Activated CD4-positive, CD25-positive, alpha-beta regulatory T cell treated with anti-CD3 and anti-CD28 coated beads, Interleukin-2, amount 50 U/mL, for 24 hours (primary cell): ENCODE measurements at places on chromosomes 1 and 21.
A peak's percentile ranks its signal among the peaks of the same experiment; 100 is the strongest.

DNA sequence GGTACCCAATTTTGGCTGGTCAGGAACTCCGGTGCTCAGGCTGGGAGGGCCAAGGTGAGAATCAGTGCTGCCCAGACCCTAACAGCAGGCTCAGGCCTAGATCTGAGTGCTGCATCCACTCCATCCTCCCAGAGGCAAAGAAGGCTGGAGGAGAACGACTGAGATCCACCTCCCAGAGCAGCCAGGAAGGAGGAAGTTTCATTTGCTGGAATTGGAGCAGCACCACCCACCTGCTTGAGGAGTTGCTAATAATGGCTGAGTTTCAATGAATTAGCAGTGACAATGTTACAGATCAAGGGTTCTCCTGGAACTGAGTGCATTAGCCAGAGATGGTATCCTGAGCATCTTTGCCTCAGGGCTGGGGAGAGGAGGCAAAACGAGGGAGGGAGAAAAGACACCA, 46.7 kb upstream of the KLHDC7A start:
- ATAC-seq: no peak

DNA sequence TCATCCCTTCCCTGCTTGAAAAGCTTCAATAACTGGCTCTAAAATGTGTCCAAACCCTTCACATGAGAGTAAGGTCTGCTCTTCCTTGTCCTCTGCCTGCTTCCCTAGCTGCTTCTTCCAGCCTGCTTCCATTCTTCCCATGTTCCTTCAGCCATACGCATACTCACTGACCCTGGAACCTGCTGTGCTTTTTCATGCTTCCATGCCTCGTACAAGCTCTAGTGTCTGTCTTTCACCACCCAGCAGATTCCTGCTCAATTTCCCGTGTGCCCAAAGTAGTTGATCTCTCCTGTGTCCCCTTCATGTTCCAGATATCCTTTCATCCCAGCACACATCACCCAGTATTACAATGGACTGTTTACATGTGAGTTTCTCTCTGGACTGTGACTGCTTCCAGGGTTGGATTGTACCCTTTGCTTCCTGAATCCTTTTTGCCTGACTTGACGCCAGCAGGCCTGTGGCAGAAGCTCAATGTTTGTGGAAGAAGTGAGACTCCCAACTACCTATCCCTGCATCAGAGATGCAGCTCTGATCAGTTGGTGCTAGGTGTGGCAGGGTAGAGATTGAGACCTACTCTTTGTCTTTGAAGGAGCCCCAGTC, 35.9 kb upstream of the RNF19B start:
- ATAC-seq: no peak

DNA sequence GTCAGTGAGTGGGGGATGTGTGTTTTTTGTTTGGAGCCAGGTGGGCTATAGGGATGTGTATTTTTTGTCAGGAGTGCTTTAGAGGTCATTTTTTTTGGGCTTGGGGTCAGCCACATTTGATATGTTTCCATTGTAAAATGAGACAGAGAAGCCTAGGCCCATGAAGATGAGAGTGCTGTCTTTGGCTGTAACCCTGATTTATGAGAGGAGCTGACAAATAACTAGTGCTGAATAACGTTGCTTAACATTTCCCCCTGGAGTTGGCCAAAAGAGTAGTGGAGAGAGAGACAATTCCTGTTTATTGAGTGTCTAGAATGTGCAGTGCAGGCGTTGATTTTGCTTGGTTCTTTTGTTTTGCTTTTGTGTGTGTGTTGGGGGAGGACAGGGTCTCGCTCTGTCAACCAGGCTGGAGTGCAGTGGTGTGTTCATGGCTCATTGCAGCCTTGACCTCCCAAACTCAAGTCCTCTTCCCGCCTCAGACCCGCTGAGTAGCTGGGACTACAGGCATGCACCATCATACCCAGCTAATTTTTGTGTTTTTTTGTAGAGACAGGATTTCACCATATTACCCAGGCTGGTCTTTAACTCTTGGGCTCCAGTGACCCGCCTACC, 64.7 kb downstream of the S1PR1 start:
- no peak for ATAC-seq

GRCh38 chr1:72946903-72947499, 664.7 kb upstream of the NEGR1 start:
- ATAC-seq: no peak

DNA sequence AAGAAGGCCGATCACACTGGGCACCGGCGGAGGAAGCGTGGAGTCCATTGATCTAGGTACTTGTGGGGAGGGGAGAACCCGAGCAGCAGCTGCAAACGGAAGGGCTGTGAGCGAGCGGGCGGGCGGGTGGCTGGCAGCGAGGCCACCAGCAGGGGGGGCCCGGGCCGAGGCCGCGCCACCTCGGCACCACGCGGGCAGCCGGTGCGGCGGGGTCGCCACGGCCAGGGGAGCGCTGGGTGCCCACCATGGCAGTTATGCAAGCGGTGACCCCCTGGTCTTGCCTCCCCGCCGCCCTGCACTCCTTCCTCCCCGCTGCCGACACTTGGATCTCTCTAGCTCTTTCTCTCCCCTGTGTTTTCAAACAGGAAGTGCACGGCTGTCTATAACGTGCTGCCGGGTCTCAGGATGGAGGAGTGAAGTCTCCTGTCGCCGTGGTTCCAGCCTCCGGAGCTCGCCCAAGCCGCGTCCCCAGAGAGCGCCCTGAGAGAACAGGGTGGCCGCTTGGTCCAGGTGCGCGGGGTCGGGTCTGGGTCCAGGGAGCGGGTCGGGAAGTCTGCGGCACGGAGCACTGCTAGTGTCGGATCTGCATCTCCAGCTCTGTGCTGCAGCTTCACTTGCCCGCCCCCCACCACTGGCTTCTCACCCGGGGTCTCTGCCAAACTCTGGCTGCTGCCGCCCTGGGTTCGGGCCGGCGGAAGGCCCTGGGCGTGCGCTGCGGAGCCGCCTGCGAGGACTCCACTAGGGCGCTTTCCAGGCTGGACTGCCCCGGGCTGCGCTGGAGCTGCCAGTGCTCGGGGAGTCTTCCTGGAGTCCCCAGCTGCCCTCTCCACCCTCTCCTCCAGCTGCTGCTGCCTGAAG, 22.7 kb downstream of the LRRC8D start:
- peak; percentile 86 for ATAC-seq

DNA sequence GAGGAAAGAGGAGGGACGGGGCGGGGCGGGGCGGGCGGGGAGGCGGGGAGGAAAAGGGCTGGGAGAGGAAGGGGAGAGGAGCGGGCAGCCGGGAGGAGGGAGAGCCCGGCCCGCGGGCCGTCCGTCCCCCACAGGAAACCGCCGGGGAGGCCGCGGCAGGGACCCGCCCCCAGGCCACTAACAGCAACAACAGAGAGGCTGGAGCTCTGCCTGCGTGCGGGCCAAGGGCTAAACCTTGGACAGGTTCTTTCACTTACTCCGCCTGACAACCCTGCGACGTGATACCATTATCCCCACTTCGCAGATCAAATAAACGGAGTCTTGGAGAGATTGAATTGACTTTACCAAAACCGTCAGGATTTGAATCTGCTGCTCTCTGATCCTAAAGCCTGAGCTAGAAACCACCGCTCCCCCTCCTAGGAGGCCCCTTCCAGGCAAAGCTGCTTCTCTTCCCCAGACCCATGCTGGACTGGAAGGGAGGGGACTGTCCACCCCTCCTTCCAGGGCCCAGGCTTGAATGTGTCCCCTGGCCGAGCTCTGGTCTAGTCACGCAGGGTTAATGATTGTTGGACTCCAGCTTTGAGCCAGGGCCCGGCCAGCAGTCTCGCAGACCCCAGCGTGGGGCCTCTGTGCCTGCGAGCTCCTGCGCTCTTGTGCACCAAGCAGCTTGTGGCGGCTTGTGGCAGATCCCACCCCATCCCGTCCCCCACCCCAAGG, at the start of gene EVA1B:
TSS of gene EVA1B (minus strand) at position 10 of the 717 bp plus-strand sequence. CDS start 608 bp downstream, outside the sequence.
- ATAC-seq: peak; percentile 52

DNA sequence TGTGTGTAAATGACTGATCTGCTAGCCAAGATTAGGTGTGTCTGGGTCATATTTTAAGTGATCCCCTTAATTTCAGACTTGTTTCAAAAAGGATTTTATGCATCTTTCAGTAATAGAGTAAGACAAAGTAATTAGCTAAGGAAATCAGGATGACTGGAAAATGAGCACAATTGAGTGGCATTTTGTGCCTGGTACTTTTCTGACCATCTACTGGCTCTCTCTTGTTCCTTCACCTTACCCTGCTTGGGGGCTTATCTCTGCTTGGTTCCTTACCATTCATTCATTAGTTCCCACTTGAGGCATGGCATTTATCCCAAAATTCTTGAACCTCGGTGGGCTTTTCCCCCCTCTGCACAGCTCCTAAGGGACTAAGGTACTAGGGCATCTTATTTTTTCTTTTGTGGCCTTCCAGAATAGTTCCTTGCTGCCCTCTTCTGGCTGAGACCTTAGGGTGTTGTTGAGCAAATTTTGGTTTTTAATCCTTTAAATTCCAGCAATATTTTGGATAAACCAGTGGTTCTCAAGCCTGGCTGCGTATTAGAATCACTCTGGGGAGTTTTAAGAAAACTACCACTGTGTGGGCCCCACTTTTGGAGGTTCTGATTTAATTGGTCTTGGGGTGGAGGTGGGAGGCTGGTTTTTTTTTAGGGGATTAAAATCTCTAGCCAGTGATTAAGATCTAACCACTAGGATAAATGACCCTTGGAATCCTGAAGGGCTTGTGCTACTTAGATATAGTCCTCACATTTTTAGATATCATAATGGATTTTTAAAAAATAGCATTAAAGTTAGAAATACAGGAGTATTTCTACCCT, 50.8 kb downstream of the HS2ST1 start:
- no peak for ATAC-seq

DNA sequence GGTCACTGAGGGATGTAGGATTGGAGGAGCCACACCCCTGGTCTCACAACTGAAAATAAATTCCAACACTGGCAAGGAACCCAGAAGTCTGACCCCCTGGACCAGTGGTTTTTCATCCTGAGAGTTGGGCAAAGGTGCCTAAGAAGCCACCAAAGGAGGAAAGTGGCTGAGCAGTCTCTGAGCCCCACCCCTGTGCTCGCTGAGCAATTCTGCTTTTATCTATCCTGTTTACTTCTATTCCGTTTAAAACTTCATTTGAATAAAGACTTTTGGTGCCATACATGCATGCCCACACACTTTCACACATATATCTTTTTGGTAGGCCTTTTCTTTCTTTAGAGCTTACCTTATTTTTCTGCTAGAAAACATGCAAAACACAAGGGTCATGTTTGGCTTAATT, 13.9 kb upstream of the CD53 start:
- ATAC-seq: no peak

DNA sequence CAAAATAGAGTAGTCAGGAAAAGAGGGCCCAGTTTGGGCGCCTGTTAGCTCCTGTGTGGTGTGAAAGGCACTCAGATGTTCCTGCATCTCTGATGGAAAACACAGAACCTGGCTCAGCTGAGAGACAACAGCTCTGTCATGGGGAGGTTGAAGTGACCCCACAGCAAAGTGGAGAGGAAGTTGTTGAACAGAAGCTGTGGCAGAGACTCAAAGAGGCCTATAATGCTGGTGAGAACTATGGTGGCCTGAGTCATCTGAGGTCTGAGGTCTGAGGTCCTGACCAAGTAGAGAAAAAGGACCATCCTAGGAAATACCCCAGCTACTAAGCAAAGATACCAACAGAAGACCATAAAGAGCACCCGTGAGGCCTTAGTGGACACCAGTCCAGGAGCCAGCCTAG, 45.6 kb upstream of the JAK1 start:
- ATAC-seq: peak; percentile 48

DNA sequence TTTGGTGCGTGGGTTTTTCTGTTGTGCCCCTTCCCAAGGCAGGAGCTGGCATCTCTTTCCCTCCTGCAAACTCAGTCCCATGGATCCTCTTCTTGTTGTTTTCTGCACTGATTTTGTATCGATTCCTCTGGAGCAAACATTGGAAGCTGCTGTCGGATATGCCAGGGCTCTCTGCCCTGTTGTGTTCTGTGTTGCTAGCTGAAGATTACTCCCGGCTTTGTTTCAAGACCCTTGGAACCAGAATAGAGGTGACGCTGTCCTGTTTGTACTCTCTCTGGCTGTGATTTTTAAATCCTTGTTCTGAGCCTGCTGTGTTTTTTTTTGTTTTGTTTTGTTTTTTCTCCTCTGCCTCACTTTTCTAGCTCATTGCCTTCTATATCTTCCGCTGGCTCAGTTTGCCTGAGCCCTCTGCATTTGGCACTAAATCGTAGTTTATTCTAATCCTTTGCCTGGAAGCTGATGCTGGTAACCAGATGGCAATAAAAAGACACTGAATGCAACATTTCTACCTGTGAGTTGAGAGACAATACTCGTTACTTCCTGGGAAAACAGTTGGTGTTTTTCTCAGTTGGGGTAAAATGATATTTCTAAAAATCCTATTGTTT, 67.0 kb downstream of the BACH1 start:
- ATAC-seq: no peak

DNA sequence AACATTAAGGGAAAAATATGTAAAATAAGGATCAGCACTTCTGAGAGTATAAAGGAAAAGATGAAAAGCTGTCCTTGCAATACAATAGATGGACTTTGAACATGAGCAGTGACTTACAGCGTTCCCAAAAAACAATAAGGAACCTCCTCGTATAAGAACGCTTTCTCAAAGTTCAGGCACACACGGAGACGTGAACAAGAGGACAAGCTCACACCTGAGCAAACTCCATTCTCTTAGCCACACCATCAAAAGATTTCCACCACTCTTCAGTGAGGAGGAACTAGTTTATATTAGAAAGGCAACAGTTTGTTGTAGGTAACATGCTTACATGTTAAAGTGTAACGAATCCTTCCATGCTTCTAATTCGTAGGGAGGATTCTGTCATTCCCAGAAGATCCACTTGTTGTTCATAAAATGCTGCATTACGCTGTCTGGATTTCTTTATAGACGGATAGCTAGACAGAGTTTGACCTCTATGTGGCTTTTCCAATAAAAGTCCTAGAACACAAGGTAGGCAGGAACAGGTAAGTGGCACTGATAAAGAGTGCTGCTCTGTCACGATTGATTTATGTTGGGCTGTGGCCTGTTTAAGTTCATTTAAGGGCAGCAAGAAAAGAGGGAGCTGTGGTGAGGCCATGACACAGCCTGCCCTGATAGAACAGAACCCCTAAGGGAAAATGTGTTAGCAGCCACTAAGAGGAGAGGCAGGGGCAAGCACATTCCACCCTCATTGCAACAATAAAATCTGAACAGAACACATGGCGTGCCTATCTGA, 37.0 kb upstream of the ATP1A1 start:
- no peak for ATAC-seq

- no peak for ATAC-seq
These were observed 6.2 kb downstream of the SLC6A9 start for GRCh38 chr1:44024903-44025525.

GRCh38 chr1:30909365-30910068, 959 bp upstream of the SDC3 start:
- ATAC-seq: no peak
